ENCODE measurements at places on chromosomes 1 and 21.

GRCh38 chr1:64033667-64034220 lies 169.7 kb upstream of the UBE2U start:
- no peak for DNase-seq

DNA sequence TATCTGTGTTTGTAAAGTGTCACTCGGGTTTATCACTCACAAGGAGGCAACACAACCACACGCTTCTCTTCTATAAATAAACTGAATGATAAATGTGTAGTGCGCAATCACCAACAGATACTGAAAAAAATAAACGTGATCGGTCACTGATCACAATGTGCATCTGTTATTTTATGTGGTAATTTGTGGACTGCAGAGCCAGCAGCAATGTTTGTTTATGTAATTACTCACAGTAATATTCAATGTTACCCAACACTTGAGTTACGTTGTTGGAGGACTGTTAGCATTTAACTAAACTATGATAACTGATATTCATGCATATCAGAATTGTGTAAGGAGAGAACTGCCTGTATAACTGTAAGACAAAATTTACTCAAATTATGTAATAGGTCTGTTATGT lies 129.6 kb downstream of the USH2A start:
- no peak for DNase-seq

DNA sequence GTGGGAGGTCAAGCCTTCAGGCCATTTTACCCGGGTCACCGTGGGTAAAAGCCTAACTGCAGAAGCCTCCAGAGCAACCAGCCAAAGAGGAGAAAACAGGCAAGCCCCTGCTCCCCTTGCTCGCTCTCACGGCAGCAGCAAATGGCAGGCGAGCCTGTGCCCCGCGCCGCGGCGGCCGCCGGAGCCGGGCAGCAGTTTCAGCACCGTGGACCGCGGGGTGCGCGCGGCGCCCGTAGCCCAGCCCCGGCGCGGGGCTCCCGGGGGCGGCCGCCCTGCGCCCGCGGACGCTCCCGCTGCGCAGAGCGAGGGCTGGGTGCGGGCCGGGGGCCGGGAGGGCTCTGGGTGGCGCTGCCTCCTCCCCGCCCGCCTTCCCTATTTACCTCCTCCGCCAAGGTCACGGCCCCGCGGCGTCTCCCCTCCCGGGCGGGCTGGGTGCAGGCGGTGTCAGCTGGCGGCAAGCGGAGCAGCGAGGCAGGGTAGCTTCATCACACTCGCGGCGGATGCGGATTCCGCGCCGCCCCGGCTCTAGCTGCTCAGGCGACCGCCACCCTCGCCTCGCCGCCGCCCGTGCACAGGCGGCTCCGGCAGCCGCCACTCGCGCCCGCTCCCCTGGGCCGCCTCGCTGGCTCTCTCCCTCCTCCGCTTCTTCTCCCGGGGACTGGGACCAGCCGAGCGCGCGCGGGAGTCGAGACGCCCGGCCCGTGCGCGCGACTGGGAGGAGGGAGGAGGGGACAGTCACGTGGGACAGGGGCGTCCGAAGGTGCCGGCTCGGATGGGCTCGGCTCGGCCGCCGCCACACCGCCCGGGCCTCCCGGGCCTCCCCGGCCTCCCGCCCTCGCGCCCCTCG lies at the start of gene RGS7:
RGS7 (minus strand) TSS at position 687 of the 847 bp plus-strand sequence.
- peak; percentile 81 for DNase-seq

GRCh38 chr21:41425954-41426675 lies at the start of gene MX1:
MX1 (plus strand) TSS chr21:41426239; CDS start chr21:41432071, 5,832 bp downstream.
- peak; percentile 81 for DNase-seq

- no peak for DNase-seq
Measured at GRCh38 chr1:84584126-84584525, 9.9 kb upstream of the CTBS start.

GRCh38 chr1:166470014-166470413 lies 303.2 kb upstream of the FAM78B start:
- DNase-seq, result no peak

DNA sequence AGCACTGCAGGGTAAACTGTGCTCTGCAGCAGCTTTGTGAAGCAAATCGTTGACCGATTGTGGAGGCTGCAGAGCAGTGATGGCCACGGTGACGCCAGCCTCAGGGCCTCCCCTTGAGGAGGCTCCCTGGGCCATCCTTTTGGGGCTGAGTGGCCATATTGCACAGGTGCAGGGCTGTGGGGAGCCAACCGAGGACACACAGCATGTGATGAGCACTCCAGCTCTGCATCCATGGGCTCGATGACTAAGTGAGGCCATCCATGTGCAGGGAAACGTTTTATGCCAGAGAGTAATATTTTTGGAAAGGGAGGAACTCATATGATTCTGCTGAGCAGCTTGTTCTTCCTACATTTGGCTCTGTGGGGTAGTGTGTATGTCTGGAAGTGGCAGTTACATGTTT lies 24.6 kb downstream of the KCNK1 start:
- no peak for DNase-seq

- no peak for DNase-seq
Measured at GRCh38 chr1:6116137-6116536, 64.0 kb downstream of the CHD5 start.

GRCh38 chr1:214416417-214416816 lies 135.0 kb downstream of the PTPN14 start:
- DNase-seq, result no peak

- DNase-seq, result no peak
Measured at GRCh38 chr1:50278961-50279360, 144.3 kb downstream of the DMRTA2 start.

GRCh38 chr1:228371741-228372182 lies 34.9 kb downstream of the TRIM11 start:
- no peak for DNase-seq
